ENCODE measurements at places on chromosomes 2 and 18.

GRCh38 chr2:36672199-36672598, 24.3 kb upstream of the VIT start:
- DNase-seq = no peak

DNA sequence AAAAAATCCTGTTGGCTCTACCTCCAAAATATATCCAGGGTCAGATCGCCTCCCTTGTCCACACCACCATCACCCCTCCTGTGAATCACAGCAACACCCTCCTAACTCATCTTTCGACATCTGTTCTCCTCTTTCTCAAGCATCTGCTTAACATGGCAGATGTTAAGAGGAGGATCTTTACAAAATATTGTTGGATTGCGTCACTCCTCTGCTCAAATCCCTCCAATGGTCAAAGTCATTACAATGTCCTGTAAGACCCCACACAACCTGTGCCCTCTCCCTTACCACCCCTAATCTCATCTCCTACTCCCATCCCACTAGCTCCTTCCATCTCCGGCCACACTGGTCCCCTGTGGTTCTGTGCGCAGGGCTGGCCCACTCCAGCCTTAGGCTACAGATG, 36.8 kb upstream of the GBX2 start:
- DNase-seq = no peak

DNA sequence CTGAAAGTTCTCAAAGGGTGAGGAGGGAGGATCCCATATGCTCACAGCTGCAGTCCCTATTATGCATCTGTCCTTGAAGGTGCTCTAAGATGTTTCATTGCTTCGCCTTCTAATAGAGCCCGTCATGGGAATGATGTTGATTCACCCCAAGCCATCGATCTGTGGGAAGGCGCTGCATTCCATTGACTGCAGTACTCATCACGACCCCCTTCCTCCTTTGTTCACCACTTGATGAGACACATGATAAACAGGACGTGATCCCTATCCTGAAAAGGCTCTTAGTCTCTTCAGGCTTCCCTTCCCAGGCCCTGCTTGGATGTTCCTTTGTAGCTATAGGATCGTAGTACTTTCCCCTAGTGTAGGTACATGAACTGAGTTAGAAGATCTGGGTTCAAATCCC, 181.8 kb downstream of the AGPS start:
- no peak for DNase-seq

DNA sequence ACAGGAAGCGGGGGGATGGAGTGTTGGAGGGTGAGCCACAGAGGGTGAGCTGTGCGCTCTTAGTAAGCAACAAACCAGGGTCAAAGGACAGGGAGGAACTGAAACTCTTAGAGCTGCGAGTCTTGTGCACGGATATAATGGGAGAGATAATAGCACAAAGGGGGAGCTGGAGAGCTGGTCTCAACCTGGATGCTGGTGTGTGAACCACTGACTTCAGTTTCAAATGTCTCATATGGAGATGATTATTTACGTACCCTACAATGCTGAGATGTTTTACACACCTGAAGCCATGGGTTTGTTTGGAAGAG, 35.9 kb downstream of the PTGR3 start:
- no peak for DNase-seq

DNA sequence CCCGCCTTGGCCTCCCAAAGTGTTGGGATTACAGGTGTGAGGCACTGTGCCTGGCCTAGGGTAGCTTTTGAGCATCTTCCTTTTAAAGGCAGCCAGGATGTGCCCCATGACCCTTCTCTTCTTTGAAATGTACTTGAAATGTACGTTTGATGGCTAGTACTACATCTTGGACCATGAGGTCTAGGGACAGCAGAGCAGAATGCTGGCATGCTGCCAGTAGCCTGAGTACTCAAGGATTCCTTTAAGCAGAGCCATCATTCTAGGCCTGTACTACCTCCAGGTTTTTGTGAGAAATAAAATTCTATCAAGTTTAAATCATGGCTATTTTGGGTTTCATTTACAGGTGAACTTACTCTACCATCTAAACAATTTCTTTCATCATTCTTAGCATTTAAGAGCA, 2.9 kb upstream of the EML6 start:
- no peak for DNase-seq

DNA sequence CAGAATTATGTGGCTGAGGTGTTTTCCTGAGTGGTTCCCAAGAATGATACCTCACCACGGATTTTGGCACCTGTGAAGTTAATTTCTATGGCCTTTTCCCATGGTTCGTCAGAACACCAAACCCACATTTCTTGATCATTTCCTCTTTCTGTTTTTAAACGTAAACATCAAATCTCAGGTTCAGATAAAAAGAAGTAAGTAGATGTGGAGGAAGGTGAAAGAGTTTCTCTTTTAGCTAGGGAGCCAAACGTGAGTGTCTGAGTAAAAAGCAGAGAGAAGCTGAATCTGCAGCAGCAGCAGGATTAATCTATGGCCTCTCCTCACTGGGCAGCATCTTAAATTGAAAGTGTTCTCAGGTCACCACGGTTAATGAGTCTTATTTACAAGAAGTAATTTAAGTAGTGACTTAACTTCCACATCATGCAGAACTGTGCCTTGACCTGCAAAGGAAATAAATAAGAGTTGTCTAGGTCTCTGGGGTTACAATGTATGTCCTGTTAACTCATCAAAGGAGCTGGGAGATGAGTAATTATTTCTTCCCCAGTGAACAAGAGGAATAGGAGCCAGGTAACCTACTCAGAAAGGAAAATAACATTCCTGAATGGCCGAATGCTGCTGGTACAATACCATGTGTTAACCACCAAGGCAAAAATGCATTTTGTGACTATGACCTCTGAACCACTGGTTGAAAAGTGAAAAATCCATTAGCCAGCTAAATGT, 139.6 kb upstream of the NETO1 start:
- DNase-seq = no peak

DNA sequence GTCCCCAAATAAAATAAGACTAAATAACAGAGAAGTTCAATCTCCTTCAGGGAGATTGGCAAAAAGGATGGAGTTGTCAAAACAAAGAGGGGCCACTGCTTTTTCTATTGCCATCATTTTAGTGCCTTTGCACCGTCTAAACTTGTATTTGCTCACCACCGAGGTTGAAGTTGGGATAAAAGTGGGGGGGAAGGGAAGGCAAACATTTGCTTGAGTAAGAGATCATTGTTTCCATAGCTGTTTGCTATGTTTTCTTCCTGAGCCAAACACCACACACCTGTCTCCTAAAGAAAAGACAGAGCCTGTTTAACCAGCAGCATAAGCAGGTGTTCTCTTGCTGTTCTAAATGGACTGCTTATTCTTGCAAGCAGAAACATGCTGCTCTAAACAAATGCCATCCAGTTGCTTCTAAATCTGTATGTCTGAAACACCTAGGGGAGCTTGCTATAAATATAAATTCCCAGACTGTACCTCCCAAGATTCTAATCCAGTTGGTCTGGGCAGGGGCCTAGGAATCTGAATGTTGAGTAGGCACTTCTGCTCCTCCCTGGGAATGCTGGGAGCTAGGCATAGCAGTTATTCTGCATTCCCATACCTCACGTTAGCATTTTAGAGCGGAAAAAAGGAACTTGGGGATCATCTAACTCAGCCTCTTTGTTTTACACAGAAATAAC, 179.4 kb upstream of the ARL4C start:
- DNase-seq = no peak

DNA sequence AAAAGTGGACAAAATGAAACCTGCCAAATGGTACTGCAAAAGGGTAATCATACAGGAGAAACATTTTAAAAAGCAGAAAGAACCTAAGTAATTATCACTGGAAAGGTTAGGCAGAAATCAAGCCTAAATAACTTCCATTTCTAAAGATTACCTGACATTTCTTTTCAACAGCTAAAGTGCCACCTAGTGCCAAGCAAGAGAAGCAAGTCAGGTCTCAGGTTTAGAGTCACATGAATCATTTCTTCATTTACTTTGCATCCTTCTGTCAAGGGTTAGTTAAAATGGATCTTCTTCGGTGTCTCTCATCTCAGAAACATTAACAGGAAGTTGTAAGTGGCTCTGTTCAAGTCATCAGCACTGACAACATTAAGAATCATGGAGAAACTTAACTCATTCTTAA, 90.3 kb downstream of the AKAIN1 start:
- DNase-seq = peak; percentile 16

DNA sequence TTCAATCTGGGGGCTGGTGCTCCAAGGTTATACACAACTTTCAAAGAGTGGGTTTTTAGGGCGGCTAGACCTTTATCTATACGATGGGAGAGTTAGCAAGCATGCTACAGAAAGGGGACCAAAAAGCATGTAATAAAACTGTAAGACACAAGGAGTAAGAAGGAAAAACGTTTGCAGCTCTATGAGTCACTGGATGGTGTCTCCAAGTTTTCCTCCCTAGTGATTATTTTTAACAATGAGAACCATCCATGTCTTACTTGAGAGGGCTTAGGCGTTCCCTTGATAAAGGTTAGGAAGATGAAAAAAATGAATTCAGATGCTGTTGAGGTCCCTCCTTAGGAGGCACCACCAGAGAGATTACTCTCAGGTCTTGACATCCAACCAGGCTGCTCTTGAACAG, 75.9 kb downstream of the HRH4 start:
- no peak for DNase-seq

DNA sequence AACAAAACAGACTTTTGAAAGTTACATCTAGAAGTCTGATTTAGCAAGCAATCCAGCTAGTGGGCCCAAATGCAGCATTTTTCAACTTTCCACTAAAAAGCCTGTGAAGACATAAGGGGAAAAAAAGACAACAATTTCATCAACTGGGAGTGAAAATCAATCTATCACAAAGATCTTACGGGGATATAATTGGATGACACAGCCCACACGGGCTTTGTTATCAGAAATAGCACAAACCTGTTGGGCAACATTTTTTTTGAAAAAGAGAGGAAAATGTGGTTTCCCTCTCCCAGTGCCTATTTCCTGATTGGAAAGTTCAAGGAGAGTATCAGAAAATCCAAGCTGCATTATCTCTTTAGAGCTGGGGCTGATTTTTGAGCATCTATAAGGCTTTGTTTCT, 132.7 kb downstream of the EVA1A start:
- DNase-seq = no peak

- no peak for DNase-seq
Measured at GRCh38 chr2:237664151-237664550, 36.8 kb downstream of the LRRFIP1 start.

Data from NCI-H524 treated with DMSO at 0.1 percent for 48 hours (cell line).